ENCODE measurements at places on chromosomes 1 and 21. TPM values are rescaled to one million over a fixed set of nuclear protein-coding genes. Genes with fewer than 3 reads are reported as not detected.

The SERPINC1 gene
- not detected for total RNA-seq

The FMO2 gene
- total RNA-seq: 0.05 TPM

The GJC2 gene
- total RNA-seq: 5.0 TPM

The HCRTR1 gene
- total RNA-seq: 4.6 TPM

The CASQ2 gene
- total RNA-seq: not detected

The PALMD gene
- 63.3 TPM for total RNA-seq

The HES4 gene
- total RNA-seq: 76.9 TPM

The ITLN2 gene
- total RNA-seq: not detected

The TP73 gene
- total RNA-seq: not detected

The SAMSN1 gene
- not detected for total RNA-seq

The KCNK2 gene
- total RNA-seq: under 0.01 TPM

The EVA1B gene
- total RNA-seq: 105 TPM

The CYP4Z1 gene
- total RNA-seq: not detected

The SLC16A4 gene
- total RNA-seq: 1.4 TPM

The PIGP gene
- total RNA-seq: 5.6 TPM

The AVPR1B gene
- 0.05 TPM for total RNA-seq

The CR1L gene
- total RNA-seq: 0.14 TPM

The FMO5 gene
- total RNA-seq: 3.6 TPM

The MATN1 gene
- total RNA-seq: 0.17 TPM

The KRTAP12-1 gene
- not detected for total RNA-seq

The GREM2 gene
- total RNA-seq: not detected

The S100A7A gene
- not detected for total RNA-seq

The FMOD gene
- 11.4 TPM for total RNA-seq

The DUSP12 gene
- 41.0 TPM for total RNA-seq

The CORT gene
- 0.37 TPM for total RNA-seq

The TFB2M gene
- 16.2 TPM for total RNA-seq

The SPRR2A gene
- not detected for total RNA-seq

The BSND gene
- total RNA-seq: not detected

The KLF17 gene
- not detected for total RNA-seq

The CA14 gene
- not detected for total RNA-seq

The GPR37L1 gene
- total RNA-seq: under 0.01 TPM

The MED8 gene
- total RNA-seq: 45.9 TPM

The UBIAD1 gene
- total RNA-seq: 12.8 TPM

The FCRL5 gene
- total RNA-seq: not detected

The IGSF9 gene
- not detected for total RNA-seq

The FAM72D gene
- total RNA-seq: 1.3 TPM

The PNRC2 gene
- total RNA-seq: 157 TPM

The TTC39A gene
- 4.1 TPM for total RNA-seq

The PEX10 gene
- total RNA-seq: 44.9 TPM

The FNDC5 gene
- total RNA-seq: 0.88 TPM

The SLC44A3 gene
- total RNA-seq: 3.0 TPM

The FMO4 gene
- 2.9 TPM for total RNA-seq

The AMPD1 gene
- total RNA-seq: not detected

The PRAMEF1 gene
- total RNA-seq: not detected

The EPS8L3 gene
- not detected for total RNA-seq

The PLA2G2F gene
- total RNA-seq: not detected

The MROH9 gene
- not detected for total RNA-seq

The NPPA gene
- total RNA-seq: not detected

The TTC34 gene
- 0.05 TPM for total RNA-seq

The OPRD1 gene
- not detected for total RNA-seq

The CELA3A gene
- total RNA-seq: not detected

The OLFM3 gene
- not detected for total RNA-seq

The CLEC20A gene
- 0.09 TPM for total RNA-seq
